Retina (tissue), 1 donor: ENCODE measurements at places on chromosomes 1 and 21.

DNA sequence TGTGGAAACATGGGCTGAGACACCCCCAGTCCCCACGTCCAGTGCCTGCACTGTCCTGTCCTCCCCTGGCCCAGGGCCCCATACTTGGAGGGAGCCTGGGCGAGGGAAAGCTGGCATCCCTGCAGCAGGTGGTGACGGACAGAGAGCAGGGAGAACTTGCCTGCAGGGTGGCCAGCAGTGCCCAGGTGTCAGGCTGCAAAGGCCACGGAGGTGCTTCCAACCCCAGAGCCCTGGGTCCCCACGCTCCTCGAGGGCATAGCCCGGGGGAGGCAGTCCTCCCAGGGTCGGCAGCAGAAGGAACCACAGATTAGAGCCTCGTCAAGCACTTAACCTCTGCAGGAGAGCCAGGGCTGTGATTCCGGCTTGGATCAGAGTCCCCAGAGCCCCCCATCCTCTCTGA lies 77.5 kb downstream of the ARHGEF16 start:
- DNase-seq, result no peak

GRCh38 chr1:229033480-229033879 lies 237.4 kb upstream of the RAB4A start:
- DNase-seq, result no peak

DNA sequence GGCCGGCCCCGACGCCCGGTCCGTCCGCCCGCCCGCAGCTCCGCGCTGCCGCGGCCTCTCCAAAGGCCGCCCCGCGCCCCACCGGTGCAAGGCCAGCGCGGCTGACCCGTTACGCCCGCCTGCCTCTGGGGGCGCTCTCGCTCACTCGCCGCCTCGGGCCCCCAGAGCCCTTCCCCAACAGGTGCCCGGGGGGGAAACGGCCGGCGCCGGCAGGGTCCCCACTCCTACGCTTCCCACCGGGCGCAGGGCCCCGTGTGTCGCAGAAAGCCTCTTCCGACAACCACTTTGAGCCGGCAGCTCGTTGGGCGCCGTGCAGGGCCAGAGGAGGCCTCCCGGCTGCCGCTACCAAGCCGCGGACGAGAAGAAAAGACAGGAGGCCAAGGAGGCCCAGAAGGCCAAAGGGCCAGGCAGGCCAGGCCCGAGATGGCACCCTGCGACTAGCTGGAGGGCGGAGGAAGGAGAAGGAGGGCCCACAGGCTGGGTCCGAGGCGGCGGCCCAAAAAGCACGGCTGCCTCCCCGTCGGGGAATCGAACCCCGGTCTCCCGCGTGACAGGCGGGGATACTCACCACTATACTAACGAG lies 64.9 kb upstream of the FCGR2A start:
- peak; percentile 88 for DNase-seq

DNA sequence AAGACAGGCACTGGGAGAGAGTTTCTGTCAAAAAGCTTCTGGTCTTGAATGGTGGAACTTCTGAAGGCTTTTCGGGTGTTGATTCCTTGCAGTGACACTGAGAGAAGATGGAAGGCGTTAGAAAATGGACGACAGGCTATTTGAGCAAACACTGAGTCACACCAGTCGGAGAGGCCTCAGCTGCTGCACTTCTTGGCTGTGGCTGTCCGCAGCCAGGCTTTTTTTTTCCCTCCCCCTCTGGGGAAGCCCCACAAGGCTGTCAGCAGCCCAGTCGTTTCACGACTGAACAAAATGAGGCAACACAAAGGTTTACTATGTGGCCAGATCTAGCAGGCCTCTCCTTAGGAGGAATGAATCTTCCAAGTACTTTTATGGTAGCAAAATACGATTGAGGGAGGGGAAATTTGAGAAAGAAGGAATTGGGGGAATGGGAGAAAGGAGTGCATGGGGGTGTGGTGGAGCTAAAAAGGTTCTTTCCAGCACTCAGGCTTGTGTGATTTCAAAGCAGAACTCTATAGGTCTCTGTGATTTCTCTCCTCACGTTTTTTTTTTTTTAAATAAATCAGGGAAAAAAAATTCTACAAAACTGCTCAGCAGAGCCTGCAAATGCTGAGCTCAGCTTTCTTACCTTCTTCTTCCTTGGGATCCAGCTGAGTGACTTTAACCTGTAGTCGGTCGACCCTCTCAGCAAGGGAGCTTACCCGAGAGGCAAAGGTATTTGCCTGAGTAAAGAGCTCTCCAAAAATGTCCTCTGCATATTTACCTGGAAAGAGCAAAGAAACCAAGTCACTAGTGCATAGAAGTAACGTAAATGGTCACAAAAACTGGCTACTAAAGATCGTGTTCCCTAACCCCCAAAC lies 26.1 kb downstream of the GPR3 start:
- no peak for DNase-seq
